ENCODE measurements at places on chromosomes 6 and 20. TPM values are rescaled to one million over a fixed set of nuclear protein-coding genes. Genes with fewer than 3 reads are reported as not detected.

The MLIP gene
- 0.14 TPM for polyA plus RNA-seq

The C6orf47 gene
- 16.6 TPM for polyA plus RNA-seq

The PNLDC1 gene
- polyA plus RNA-seq, result 0.17 TPM

DNA sequence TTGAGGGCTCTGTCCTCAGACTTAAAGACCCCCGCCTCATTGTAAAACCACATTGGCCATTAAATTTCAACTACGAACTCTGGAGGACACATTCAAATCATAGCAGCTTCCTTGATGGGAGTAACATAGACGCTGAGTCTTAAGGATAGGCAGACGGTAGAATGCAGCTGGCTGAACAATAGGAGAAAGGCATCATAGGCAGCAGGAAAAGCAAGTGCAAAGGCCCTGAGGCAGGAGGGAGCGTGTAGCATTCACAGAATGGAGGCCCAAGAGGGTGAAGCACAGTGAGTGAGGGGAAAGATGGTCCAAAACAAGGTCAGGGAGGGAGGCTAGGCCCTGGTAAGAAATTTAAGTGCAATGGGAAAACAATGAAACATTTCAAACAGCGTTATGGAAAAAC, 8.6 kb upstream of the PFDN4 start:
- DNase-seq, result no peak

DNA sequence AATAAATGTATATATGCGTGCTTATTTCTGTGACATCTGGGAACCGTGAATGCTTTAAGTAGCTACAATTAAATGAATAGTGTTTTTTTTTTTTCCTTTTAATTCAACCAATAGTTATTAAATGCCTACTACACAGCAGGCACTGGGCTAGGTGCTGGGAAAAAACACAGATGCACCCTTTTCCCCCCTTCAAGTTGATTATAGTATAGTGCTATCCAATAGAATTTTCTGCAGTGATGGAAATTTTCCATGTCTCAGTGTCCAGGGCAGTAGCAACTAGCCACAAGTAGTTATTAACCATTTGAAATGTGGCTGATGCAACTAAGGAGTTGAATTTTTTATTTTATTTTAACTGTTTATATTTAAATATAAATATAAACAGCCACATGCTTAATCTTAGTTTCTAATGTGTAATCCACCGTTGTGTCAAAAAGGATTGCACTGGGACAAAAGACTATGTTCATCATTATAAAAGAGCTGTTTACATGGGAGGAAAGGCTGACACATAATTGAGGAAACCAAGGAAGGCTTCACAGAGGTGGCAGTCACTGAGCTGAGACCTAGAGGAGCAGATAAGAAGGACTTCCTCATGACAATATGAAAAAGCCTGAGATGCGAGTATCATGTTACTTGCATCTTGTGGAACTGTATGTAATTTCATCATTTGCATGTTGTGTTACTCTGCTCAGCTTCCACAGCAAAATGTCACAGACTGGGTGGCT, 261.2 kb upstream of the PLCB4 start:
- no peak for DNase-seq

DNA sequence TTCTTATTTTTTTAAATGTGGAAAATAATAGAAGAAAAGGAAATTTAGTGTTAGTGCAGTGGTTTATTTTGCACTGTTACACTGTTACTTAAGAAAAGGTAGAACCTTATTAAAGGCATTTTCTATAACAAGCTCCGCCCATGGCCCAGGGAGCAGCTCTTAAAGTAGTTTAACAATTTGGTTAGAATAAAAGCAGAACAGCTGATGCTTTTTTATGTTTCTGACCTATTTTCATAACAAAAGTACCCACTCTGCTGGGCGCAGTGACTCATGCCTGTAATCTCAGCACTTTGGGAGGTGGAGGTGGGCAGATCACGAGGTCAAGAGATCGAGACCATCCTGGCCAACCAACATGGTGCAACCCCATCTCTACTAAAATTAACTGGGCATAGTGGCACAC, 32.6 kb downstream of the DSTN start:
- DNase-seq, result no peak

- DNase-seq, result no peak
Observed at GRCh38 chr6:47200536-47201334, 109.0 kb downstream of the TNFRSF21 start.

- no peak for DNase-seq
Observed at GRCh38 chr20:588932-589672, 21.0 kb downstream of the TCF15 start.

DNA sequence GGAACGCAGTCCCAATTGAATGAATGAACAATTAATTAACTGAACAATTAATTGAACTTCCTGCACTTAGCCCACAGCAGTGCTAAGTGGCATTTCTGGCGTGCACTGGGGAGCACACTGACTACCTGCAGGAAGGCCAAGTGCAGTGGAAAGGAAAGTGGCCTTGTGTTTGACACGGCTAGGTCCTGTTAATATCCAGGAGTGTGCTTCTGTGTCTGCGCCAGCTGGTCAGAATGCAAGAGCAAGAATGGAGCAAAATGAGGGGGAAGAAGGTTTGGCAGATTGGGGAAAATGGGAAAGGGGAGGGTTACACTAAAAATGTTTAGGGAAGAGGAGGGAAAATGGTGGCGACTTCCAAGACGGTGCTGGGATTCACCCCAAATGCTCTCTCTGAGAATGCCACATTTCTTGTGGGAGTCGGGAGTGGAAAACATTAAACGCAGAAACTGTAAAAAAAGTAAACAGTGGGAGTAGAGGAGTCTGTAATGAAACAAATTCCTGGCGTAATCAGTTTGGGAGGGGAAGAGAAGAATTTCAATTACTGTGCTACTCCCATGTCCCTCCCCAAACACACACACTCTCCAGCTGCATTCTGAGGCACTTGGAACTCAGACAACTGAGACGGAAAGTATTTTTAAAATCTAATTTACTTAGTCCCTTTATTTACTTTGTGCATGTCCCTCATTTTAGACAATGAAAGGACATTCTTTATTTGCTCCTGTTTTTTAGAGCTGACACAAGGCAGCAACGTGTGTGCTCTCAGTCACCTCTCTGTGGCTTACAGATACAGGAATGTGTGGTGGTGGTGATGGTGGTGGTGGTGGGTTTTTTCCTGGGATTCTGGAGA, 64.1 kb downstream of the CLIC5 start:
- peak; percentile 34 for DNase-seq

DNA sequence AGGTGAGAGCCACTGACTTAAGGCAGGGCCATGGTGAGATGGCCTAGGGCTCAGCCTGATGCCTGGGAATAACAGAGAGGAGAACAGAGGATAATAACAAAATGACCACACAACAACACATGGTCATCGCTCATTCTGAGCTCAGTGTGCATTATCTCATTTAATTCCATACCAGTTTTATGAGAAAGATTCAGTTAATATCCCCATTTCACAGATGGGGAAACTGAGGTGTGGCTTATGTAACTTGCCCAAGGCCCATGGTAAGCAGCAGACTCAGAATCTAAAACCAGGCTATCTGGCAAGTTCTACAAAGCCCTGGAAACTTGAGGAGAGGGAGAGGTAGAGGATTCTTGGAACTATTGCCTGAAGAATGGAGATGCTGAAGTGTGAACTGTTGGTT, 200.9 kb upstream of the PMEPA1 start:
- DNase-seq, result no peak
